Fibroblast of skin of left quadriceps (primary cell): ENCODE measurements at places on chromosomes 6 and 20.

- DNase-seq: peak; percentile 40
Observed at GRCh38 chr6:31143148-31143547, 4.3 kb upstream of the PSORS1C2 start.

GRCh38 chr6:106102034-106102433, 15.9 kb downstream of the PRDM1 start:
- DNase-seq: no peak

- no peak for DNase-seq
Observed at GRCh38 chr6:137224799-137225198, 5.6 kb upstream of the IFNGR1 start.

GRCh38 chr6:146840216-146840615, 241.4 kb downstream of the ADGB start:
- no peak for DNase-seq

GRCh38 chr6:124888581-124889371, 73.5 kb upstream of the RNF217 start:
- no peak for DNase-seq

DNA sequence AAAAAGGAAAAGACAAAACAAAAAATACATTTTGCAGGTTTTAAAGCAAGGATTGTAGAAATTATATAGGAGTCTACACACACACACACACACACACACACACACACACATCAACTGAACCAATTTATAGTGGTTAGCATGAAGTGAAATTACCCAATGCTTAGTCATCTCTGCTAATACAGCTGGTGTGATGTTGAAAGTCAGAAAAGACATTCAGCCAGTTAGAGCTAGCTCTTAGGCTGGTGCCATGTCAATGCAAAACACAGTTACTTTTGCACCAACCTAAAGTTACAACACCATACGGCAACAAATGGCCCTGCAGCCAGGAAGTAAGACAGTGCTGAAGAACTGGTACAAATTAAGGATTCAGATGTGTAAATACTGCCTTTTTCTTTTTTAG, 15.2 kb downstream of the FAM210B start:
- DNase-seq: peak; percentile 89

DNA sequence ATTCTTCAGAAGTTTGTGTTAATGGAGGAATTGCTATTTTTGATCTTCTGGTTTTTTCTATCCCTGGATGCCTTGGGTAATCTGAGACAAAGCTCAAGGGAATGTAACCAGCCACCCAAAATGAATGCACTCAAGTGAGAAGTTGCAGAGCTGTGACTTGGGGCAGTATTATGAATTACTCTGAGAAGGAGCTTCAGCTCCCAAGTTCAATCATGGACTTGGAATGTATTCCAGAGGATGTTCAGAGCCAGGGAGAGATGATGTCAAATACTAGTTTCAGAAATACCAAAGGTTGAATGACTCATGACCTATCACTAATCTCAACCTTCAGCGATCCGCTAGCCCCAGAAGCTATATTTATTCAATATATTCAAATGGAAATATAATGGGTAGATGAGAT, 375.2 kb upstream of the PLCB4 start:
- DNase-seq: peak; percentile 57

DNA sequence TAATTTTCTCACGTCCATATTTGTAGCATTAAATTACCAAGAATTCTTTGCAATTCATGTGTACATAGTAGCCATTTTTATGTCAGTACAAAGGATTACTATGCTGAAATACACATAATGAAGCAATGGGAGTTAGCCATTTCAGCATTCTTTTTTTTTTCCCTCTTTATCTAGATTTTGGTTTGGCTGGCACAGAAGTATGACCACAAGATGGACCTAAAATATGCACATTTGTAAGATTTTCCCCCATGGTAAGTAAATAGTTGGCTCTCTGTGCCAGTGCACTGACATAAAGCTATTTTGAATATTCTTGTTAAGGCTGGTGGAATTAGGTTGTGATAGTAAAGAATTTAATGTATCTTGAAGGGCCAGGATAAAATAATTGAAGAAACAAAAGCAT, 486.1 kb upstream of the BTBD3 start:
- no peak for DNase-seq

GRCh38 chr6:138085839-138086222, 21.4 kb downstream of the PERP start:
- DNase-seq: no peak
